ENCODE measurements at places on chromosomes 6 and 20. TPM values are rescaled to one million over a fixed set of nuclear protein-coding genes. Genes with fewer than 3 reads are reported as not detected.

DNA sequence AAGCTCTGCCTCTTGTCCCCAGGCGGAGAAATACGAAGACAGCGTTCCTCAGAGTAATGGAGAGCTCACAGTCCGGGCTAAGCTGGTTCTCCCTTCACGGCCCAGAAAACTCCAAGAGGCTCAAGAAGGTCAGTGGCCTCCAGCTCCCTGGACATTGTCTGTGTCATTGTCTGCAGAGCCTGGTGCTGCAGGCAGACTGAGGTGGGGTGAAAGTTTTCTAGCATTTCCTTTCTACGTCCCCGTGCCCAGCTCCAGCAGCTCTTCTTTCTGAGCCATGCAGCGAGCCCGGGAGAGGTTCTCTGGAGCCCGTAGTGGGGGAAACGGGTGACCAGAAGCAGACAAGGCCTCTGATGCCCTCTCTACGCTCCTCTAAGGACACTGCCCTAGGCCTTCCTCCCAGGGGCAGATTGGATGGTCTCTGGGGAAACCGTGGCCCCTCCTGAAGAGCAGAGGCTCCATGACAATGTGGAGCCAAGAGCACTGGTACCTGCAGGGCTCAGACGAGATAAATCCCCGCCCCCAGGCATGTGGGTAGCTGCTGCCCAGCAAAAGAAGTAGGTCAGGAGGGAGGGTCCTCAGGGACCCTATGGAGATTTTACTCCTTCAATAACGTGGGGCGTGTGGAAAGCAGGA, 58.4 kb downstream of the EZR start:
- DNase-seq, result no peak

GRCh38 chr20:40238511-40238910, 450.5 kb downstream of the MAFB start:
- DNase-seq, result no peak

DNA sequence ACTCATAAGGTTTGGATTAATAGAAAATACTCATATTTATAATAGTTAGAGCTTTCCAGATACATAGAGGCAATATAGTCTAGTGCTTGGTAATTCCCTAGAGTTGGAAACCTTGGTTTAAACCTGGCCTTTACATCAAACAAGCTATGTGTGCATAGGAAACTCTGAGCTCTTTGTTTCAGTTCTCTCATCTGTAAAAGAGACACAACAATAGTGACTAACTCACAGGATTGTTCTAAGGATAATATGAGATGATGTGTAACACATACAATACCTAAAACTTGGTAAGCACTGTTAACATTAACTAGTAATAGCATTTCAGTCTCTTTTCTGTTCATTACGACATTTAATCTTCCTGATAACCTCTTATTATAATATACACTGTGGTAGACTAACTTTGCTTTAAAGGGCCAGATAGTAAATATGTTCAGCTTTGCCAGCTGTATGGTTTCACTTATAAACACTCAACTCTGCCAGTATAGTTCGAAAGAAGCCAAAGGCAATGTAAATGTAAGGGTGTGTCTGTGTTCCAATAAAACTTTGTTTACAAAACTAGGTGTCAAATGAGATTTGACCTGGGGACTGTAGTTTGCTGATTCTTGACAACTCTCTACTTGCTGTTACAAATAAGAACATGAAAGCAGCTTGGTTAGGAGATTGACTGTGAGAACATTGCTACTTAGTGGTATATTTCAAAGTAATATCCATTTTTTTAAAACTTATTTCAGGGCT, 370.6 kb upstream of the FLRT3 start:
- no peak for DNase-seq

- no peak for DNase-seq
Measured at GRCh38 chr6:113289166-113289565, 568.0 kb upstream of the MARCKS start.

DNA sequence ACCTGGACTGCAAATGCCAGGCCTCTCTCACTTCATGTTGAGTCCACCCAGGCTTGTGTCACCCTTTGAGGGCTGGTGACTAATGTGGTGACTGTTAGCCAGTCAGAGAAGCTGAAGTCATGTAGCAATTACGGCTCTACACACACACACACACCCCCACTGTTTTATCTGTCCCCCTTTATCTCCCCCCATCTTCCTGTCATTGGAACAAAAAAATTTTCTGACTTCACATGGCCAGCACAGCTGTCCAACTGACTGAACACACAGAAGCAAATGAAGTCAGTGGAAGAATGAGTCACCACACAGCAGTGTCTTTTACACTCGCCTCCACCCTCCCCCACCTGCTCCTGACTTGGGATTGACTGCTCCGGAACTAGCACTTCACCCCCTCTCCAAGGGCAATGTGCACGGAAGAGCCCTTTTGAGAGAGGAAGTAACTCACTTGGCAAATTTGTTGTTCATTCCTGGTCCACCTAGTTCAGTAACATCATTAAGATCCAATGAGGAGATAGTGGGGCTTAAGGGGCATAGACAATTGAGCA, 198.0 kb downstream of the RNF144B start:
- peak; percentile 75 for DNase-seq

- no peak for DNase-seq
Measured at GRCh38 chr6:30097902-30098768, 14.8 kb downstream of the TRIM31 start.

Gene ZNF318
- total RNA-seq, result 15.2 TPM

Gene LIN28B
- total RNA-seq, result 0.25 TPM

Gene DEFB127
- total RNA-seq, result not detected

Gene TFEB
- total RNA-seq, result 4.8 TPM

Data from HCT116 (cell line).